Muscle of leg (tissue), 16 donors: ENCODE measurements at places on chromosomes 2 and 18.

- H3K4me1 ChIP-seq = no peaks in the 10 kb centered on the region
- no peaks in the 10 kb centered on the region for H3K36me3 ChIP-seq
- H3K4me3 ChIP-seq = no peak overlapping the region
- H3K27ac ChIP-seq = no peak overlapping the region
Measured at GRCh38 chr18:78789850-78790249, 189.8 kb upstream of the SALL3 start.

GRCh38 chr2:172817411-172817810 is 81.8 kb downstream of the RAPGEF4 start:
- no peak overlapping the region for H3K27ac ChIP-seq
- H3K4me3 ChIP-seq = no peak overlapping the region
- no peaks in the 10 kb centered on the region for H3K4me1 ChIP-seq
- no peaks in the 10 kb centered on the region for H3K27me3 ChIP-seq
- no peak for DNase-seq

- H3K27ac ChIP-seq = no peak overlapping the region
- H3K36me3 ChIP-seq = no peaks in the 10 kb centered on the region
- H3K27me3 ChIP-seq = peaks cover 49% of the 10 kb centered on the region
- peaks cover 17% of the 10 kb centered on the region for H3K4me1 ChIP-seq
- no peak for DNase-seq
- no peak overlapping the region for H3K4me3 ChIP-seq
Measured at GRCh38 chr18:74453016-74453566, 4.0 kb downstream of the DIPK1C start.

- H3K4me3 ChIP-seq = no peak overlapping the region
- peaks cover 3% of the 10 kb centered on the region for H3K36me3 ChIP-seq
- peak overlapping the region; percentile 1 for H3K27ac ChIP-seq
Measured at GRCh38 chr18:25314151-25314837, 37.7 kb downstream of the ZNF521 start.

DNA sequence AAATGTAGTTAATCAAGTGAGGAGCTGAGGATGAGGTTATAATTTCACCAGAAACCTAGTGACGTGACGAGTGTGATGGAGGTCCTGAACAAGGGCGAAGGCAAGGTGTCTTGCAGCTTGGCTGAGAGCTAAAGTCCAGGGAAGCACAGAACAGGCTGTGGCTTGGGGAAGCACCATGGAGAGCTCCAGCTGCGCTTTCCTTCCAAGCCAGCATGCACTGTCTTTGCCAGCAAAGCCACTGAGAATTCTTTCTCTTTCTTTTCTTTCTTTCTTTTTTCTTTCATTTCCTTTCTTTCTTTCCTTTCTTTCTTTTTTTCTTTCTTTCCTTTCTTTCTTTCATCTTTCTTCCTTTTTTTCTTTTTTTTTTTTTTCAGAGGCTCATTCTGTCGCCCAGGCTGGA is 239.3 kb downstream of the FBXO15 start:
- peak; percentile 51 for DNase-seq
- H3K27me3 ChIP-seq = no peaks in the 10 kb centered on the region
- no peak overlapping the region for H3K27ac ChIP-seq
- no peak overlapping the region for H3K4me3 ChIP-seq
- no peaks in the 10 kb centered on the region for H3K36me3 ChIP-seq

DNA sequence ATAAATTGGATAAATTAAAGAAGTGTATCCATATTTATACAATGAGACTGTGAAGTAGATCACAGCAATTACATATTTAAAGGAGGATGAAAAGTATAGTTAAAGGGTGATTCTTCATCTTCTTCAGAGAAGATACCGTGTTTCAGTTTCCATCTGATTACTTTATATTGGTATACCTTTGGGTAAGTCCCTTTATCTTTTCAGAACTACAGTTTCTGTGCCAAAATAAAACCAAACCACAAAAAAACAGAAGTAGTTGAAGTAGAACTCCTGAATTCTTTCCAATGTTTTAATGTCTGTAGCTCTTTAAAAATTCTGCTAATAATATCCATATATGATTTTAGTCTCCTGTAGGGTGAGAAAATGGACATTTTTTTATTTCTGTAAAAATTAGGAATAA is 231.2 kb upstream of the LINC00305 start:
- no peak overlapping the region for H3K27ac ChIP-seq
- no peak overlapping the region for H3K4me3 ChIP-seq
- H3K36me3 ChIP-seq = no peaks in the 10 kb centered on the region
- H3K4me1 ChIP-seq = no peaks in the 10 kb centered on the region
- H3K27me3 ChIP-seq = no peaks in the 10 kb centered on the region

- H3K4me3 ChIP-seq = no peak overlapping the region
- no peak for DNase-seq
- no peaks in the 10 kb centered on the region for H3K27me3 ChIP-seq
- no peaks in the 10 kb centered on the region for H3K36me3 ChIP-seq
- H3K27ac ChIP-seq = no peak overlapping the region
Measured at GRCh38 chr2:120210270-120210693, 12.9 kb downstream of the TMEM185B start.

- no peak overlapping the region for H3K4me3 ChIP-seq
- no peaks in the 10 kb centered on the region for H3K36me3 ChIP-seq
- DNase-seq = no peak
- H3K27me3 ChIP-seq = no peaks in the 10 kb centered on the region
Measured at GRCh38 chr2:238113611-238114010, 13.5 kb downstream of the ESPNL start.

DNA sequence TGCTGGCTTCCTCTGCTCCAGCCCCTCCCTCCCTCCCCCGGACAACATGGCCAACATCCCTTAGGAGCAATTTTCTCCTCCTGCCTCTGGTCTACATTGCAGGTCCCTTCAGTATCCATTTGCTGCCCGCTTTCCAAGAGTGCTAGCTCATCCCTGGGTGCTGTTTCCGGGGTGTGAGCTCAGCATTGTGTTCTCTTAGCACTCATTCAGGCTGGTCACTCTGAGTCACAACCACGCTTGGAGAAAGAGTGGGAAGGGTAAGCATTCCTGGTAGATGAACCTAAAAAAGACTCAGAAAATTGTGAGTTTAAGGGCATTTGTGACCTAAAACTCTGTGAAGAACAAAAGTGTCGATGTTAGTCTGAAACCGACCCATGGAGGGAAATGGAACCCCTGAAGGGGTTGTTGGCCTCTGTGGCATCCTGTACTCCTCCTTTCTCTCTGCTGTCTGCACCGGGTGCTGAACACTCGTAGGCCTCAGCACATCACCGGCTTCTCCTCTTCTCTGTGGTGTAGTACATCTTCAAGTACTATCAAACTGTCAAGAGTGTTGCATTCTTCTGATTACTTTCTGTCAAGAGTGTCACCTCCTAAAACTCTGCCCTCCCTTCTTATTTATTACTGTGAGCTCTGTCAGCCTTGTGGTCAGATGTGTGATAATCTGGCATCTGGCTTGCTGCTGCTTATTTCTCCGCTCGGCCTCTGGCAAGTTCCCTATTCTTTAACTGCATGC is 73.0 kb downstream of the CTNNA2 start:
- H3K27me3 ChIP-seq = no peaks in the 10 kb centered on the region
- no peak overlapping the region for H3K27ac ChIP-seq
- no peak overlapping the region for H3K4me3 ChIP-seq
- no peak for DNase-seq
- no peaks in the 10 kb centered on the region for H3K36me3 ChIP-seq
- H3K4me1 ChIP-seq = no peaks in the 10 kb centered on the region

GRCh38 chr18:47397671-47398319 is 146.3 kb upstream of the SKOR2 start:
- H3K36me3 ChIP-seq = no peaks in the 10 kb centered on the region
- H3K4me1 ChIP-seq = no peaks in the 10 kb centered on the region
- no peak overlapping the region for H3K27ac ChIP-seq
- no peaks in the 10 kb centered on the region for H3K27me3 ChIP-seq

DNA sequence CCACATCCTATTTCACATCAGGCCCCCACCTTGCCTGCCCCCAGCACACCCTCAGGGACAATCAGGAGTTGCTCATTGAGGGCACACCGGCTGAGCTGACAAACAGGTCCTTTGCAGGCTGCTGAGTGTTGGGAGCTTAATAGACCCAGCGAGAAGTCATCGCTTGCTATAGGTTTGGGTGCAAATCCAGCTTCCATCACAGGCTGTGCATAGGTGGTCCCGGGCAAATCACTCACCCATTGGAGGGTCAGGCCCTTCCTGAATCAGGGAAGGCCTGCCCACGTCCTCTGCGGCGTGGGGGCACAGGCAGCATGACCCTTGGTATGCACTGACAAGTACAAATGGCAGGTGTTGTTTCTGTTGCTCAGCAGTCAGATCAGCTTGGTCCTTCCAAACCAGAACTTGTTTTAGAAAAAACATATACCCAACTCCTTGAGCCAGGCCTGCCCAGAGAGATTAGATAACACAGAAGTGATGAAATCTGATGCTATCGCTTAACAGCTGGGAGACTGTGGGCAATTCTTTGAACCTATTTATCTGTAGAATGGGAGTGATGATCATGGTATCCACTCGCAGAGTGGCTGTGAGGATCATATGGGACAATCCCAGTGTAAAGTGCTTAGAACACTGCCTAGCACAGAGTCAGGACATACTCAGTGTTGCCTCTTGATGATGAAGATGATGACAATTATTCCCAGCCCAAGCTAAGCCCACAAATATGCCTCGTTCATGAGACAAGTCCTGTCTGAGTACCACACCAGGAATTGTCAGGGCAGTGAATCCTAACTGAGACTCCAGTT is 34.9 kb downstream of the SMAD7 start:
- H3K27ac ChIP-seq = no peak overlapping the region
- no peak overlapping the region for H3K4me3 ChIP-seq
- peaks cover 21% of the 10 kb centered on the region for H3K4me1 ChIP-seq
- H3K27me3 ChIP-seq = no peaks in the 10 kb centered on the region
- DNase-seq = no peak

DNA sequence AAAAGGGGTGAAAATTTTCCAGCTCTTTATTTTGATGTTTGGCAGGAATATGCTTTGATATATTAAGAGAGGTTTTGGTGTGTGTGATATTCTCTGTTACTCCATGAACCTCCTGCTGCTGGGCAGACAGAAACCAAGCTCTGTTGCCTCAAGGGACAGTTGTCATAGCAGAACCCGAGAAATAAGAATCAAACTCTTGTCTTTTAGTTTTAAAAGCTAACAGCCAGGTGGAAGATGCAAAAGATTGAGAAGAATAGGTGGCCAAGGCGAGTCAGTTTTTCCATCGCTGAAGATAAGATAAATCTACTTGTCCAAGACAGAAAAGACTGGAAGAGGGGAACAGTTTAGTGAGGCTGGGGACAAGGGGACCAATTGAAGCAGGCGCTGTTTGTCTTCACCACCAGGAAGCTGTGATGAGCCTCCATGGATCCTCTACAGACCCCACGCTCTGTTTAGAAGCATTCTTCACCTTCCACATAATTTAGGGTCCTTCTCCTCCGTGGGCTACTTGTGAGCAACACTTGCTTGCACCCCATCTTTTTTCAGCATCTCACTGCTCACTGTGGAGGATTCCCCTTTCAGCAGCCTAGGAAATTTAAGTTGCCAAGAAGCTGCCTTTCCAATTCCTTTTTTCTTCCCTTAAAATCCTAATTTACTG is 23.9 kb downstream of the PMAIP1 start:
- no peaks in the 10 kb centered on the region for H3K36me3 ChIP-seq
- peaks cover 12% of the 10 kb centered on the region for H3K4me1 ChIP-seq
- no peak for DNase-seq
- no peak overlapping the region for H3K4me3 ChIP-seq

GRCh38 chr2:72931280-72931910 is 14.1 kb downstream of the EMX1 start:
- H3K36me3 ChIP-seq = no peaks in the 10 kb centered on the region
- no peak overlapping the region for H3K27ac ChIP-seq
- no peak overlapping the region for H3K4me3 ChIP-seq

DNA sequence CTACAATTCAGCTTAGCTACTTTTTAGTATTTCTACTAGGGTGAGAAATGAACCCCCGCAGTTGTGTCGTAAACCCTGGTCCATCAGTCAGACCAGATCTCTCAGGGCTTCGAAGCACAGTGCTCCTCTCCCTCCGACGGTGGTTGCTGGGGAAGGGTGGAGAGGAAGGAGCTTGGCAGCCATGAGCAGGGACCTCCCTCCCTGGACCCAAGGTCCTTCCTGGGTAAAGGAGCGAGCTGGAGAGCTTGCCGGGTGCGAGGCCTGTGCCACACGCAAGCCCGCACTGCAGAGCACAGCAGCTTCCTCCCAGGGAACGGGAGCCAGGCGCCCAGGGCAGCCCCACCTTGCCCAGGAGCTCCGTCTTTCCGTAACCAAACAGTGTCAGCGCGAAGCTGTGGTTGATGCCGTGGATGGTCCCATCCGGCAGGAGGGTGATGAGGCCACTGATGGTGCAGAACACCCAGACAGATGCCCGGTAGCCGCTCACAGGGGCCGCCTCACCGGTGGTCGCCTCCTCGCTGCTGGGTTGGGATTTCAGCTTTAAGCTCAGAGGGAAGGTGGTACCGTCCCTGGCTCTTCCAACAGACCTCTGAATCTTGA is 12.5 kb downstream of the PASK start:
- no peak overlapping the region for H3K27ac ChIP-seq
- DNase-seq = no peak
- H3K27me3 ChIP-seq = no peaks in the 10 kb centered on the region
- peaks cover 11% of the 10 kb centered on the region for H3K36me3 ChIP-seq

DNA sequence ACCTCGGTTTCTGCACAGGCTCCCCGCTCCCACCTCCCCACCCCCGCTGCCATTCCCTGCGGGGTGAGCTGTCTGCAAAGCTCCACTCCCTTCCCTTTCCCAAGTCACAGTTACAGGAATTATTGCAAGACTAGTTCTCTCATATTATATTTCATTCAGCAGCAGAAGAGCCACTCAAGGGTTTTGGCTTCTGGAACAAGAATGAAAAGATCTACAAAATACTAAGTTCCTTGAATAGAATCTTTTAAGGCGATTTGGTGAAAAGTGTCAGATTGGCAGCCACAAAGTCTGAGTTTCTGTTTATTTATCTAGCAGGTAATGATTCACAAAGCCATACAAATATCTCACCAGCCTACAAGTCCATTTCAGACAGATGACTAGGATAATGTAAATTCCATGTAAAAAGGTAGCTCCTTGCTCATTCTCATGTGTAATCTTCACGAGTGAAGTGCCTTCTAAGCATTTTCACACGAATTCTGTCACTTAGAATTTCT is 221.9 kb upstream of the RBBP8 start:
- H3K4me3 ChIP-seq = no peak overlapping the region
- DNase-seq = peak; percentile 57
- H3K36me3 ChIP-seq = no peaks in the 10 kb centered on the region
- no peaks in the 10 kb centered on the region for H3K27me3 ChIP-seq
- peak overlapping the region; percentile 62 for H3K27ac ChIP-seq
- H3K4me1 ChIP-seq = peaks cover 3% of the 10 kb centered on the region

- H3K4me1 ChIP-seq = peaks cover 23% of the 10 kb centered on the region
- peak; percentile 18 for DNase-seq
- H3K36me3 ChIP-seq = no peaks in the 10 kb centered on the region
- H3K4me3 ChIP-seq = no peak overlapping the region
- no peak overlapping the region for H3K27ac ChIP-seq
Measured at GRCh38 chr18:8657873-8658470, 47.4 kb upstream of the MTCL1 start.

GRCh38 chr2:8620611-8621382 is 61.1 kb upstream of the ID2 start:
- no peaks in the 10 kb centered on the region for H3K36me3 ChIP-seq
- no peak overlapping the region for H3K27ac ChIP-seq
- no peaks in the 10 kb centered on the region for H3K4me1 ChIP-seq
- no peak for DNase-seq
- H3K4me3 ChIP-seq = no peak overlapping the region
